ENCODE measurements at places on chromosomes 4 and X. TPM values are rescaled to one million over a fixed set of nuclear protein-coding genes. Genes with fewer than 3 reads are reported as not detected.

The DRP2 gene
- total RNA-seq, result under 0.01 TPM

The SRPX2 gene
- total RNA-seq, result 61.0 TPM

DNA sequence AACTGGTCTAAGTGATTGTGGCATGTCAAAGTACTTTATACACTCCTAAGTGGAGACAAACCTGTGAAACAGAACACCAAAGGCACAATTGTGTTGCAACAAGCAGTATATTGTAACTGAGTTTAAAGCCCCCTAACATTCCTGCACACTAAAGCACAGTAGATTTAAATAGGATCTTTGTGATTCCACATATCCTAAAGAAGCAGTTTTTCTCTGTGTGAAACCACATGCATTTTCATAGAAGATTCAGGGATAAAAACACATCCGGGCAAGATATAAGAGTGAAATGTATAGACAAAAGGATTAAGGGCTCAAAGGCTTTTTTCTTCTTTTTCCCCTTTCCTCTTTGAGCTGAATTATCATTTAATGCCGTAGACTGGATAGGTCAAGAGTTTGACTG is 82.2 kb downstream of the ANK2 start:
- no peak overlapping the region for H3K27ac ChIP-seq
- H3K27me3 ChIP-seq, result no peaks in the 10 kb centered on the region
- H3K36me3 ChIP-seq, result no peaks in the 10 kb centered on the region
- no peak overlapping the region for H3K4me3 ChIP-seq

DNA sequence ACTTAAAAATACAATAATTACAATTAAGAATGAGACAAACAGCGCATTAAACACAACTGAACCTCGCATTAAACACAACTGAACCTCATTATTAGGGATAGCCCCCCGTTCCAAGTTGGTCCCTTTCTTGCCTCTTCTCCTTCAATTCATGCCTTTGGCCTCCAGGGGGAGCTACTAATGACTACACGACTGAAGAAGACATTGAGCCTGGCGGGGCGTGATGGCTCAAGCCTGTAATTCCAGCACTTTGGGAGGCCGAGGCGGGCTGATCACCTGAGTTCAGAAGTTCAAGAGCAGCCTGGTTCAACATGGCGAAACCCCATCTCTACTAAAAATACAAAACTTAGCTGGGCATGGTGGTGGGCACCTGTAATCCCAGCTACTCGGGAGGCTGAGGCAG is 56.4 kb upstream of the NWD2 start:
- no peak overlapping the region for H3K4me3 ChIP-seq
- DNase-seq, result no peak
- no peaks in the 10 kb centered on the region for H3K36me3 ChIP-seq
- no peaks in the 10 kb centered on the region for H3K4me1 ChIP-seq

DNA sequence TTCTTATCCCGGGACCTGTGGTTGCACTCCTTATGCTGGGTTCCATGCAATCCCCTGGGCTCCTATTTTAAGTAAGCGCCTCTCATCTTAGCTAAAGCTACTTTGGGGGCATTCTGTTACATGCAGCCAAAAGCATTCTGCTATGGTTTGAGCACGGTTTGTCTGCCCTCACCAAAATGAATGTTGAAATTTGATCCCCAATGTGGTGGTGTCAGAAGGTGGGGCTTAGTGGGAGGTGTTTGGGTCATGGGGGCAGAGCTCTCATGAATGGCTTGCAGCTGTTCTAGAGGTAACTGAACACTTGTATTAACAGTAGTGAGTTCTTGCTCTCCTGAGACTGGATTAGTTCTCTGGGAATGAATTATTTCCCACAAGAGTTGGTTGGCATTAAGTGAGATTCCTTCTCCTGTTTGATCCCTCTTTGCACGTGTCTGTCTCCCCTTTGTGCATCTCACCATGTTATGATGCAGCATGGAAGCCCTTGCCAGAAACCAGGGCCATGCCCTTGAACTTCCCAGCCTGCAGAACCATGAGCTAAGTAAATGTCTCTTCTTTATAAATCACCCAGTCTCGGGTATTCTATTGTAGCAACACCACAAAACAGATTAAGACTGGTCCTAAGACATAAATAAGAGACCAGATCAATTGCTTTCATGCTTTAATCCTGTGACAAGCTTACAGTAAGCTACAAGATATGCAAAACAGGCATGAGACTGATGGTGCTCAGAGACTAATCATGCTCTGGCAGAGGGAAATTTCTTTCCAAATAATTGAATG is 141.8 kb downstream of the TSPAN5 start:
- H3K4me3 ChIP-seq, result no peak overlapping the region
- no peaks in the 10 kb centered on the region for H3K4me1 ChIP-seq
- DNase-seq, result no peak
- no peak overlapping the region for H3K27ac ChIP-seq
- no peaks in the 10 kb centered on the region for H3K27me3 ChIP-seq

- peaks cover 7% of the 10 kb centered on the region for H3K36me3 ChIP-seq
- no peak overlapping the region for H3K27ac ChIP-seq
- DNase-seq, result no peak
- no peaks in the 10 kb centered on the region for H3K27me3 ChIP-seq
Observed at GRCh38 chr4:77163641-77164040, 6.6 kb downstream of the CCNG2 start.

GRCh38 chrX:72128881-72129280 is 2.8 kb downstream of the RTL5 start:
- H3K4me3 ChIP-seq, result no peak overlapping the region
- H3K36me3 ChIP-seq, result no peaks in the 10 kb centered on the region
- no peak for DNase-seq

DNA sequence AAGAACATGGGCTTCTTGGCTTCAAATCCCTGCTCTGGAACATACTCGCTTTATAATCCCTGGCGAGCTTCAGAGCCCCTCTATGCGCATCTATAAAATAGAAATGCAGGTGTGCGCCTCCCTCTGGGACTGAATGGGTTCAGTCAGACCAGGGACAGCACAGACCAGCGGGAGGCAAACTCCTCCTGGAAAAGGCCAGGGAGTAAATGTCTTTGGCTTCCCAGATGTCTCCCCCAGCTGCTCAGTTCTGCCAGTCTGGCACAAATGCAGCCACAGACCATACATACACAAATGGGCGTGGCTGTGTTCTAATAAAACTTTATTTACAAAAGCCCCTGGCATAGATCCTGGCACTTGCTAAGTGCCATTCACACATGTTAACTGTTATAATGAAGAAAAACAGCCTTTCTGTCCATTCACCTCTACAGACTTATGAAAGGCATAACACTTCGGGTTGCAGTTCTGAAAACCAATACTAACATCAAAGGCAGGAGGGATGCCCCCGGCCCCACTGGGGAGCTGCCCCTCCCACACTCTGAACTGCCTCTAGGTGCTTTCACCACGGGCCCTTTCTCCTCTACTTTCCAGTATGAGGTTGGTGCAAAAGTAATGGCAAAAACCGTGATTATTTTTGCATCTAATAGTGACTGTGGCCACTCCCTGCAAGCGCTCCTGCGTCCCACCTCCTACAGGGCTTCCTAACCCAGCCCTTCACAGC is 4.6 kb downstream of the JAKMIP1 start:
- H3K36me3 ChIP-seq, result no peaks in the 10 kb centered on the region
- peaks cover 7% of the 10 kb centered on the region for H3K27me3 ChIP-seq
- H3K4me3 ChIP-seq, result no peak overlapping the region
- H3K27ac ChIP-seq, result no peak overlapping the region

DNA sequence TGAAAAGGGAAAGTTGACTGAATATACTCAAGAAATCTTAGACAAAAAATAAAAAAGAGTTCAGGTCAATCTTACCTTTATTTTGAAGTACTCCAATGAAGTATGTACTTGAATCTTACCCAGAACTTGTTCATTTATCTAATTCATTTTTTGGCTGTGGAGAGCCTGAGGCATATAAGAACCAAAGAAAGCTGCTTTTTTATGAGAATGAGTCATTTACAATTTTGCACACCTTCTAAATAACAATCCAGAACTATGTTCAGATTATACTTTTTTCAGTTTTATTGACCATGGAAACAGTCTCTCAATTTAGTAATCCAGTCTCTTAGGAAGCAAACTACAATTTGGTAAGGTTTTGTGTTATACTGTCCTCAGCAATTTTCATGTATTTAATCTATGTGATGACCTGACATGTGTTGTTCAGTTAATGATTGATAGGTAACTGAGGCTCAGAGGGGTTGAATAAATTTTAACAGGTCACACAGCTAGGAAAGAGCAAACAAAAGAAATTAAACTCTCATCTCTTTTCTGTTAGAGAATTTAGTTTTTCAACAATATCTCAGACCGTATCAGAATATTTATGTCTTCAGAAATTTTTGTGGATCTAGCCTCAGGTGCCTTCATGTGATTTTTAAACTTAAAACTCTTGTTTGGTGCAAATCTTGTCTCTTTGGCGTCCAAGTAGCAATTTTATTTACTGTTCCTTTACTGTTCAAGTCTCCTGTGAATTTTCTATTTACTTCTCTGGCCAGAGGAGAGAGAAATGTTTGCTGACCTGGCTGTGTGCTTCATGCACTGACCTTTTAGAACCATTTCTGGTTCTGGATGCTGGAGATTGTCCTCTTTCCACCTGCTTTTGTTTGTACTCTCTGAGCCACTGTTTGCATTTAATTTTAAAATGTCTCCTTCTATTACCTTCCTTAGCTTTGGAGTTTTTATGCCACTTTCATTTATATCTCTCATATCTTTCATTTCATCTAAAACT is 1453.4 kb downstream of the STIM2 start:
- DNase-seq, result no peak
- no peak overlapping the region for H3K27ac ChIP-seq
- H3K4me1 ChIP-seq, result no peaks in the 10 kb centered on the region
- H3K27me3 ChIP-seq, result no peaks in the 10 kb centered on the region

DNA sequence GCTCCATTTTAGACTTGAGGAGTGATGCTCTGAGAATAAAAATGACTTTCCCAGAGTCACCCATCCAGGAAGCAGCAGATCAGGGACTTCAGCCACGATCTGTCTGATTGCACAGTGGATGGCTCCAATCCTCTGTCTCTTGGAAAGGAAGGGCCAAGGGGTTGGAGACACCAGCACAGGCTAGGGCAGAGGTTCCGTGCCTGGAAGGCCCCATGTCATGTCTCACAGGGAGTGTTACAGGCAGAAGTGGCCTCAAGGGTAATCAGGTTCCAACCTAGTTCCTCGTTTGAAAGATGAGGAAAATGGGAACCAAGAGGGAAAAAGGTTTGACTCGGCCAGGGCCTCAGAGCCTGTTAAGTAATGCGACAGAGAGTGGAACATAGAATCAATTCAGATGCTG is 160.0 kb downstream of the EFNB1 start:
- no peaks in the 10 kb centered on the region for H3K36me3 ChIP-seq
- H3K27ac ChIP-seq, result no peak overlapping the region

DNA sequence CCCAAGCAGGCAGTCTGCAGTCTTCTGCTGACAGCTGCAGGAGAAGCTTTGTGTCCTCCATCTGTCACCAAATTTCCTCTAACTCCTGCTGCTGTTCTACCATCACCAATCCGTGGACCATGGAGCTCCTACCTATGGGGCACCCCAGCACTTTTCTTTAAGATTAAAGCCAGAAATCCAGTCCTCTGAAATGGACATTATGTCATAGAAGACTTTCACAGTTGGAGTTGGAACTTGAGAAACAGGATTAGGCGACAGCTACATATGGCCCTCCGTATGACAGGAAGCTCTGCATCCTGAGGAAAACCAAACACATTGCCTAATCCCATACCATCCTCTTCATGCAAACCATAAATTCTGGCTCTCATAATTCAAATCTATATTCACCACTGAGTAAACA is 470.6 kb upstream of the GALNTL6 start:
- no peaks in the 10 kb centered on the region for H3K27me3 ChIP-seq
- no peaks in the 10 kb centered on the region for H3K4me1 ChIP-seq
- no peaks in the 10 kb centered on the region for H3K36me3 ChIP-seq
- no peak overlapping the region for H3K4me3 ChIP-seq

DNA sequence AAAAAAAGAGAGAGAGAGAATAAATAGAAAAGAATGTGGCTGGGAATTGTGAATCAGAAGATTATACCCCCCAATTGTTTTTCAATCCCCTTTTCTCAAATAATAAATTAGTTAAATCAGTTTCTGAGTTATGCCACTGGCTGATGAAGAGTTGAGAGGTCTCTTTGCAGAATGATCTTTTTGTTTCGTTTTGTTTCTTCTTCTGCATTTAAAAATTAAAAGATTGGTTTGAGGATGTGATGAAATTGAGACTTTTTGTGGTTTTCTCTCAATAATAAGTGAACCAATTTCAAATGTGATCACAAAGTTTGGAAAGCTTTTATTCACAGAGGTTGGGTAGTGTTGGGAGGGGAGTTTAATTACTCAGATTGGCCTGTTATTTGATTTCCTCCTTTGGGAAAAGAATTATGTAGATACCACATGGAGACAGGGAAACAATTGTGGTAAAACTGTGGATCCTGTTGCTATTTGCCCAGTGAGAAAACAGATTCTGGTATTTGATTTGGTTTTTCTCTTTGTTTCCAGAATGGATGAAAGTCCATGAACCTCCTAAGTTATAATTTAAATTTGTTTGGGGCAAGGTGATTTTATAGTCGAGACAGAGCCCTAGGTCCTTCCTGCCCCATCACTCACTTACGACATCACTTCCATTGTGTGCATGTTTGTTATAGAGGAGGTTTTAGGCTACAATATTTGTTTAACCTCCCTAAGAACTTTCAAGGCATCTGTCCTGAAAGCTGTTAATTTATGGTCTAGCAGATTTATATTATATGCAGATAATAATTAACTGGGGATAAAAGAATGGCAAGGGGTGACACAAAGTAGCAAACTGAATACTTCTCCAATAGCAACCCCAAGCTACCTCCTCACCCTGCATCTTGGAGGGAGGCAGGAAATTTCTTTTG is 92.0 kb upstream of the BMPR1B start:
- no peaks in the 10 kb centered on the region for H3K4me1 ChIP-seq
- no peak overlapping the region for H3K27ac ChIP-seq
- DNase-seq, result no peak
- no peaks in the 10 kb centered on the region for H3K36me3 ChIP-seq

GRCh38 chr4:137640156-137640837 is 108.0 kb upstream of the PCDH18 start:
- no peaks in the 10 kb centered on the region for H3K4me1 ChIP-seq
- H3K4me3 ChIP-seq, result no peak overlapping the region
- no peak for DNase-seq

DNA sequence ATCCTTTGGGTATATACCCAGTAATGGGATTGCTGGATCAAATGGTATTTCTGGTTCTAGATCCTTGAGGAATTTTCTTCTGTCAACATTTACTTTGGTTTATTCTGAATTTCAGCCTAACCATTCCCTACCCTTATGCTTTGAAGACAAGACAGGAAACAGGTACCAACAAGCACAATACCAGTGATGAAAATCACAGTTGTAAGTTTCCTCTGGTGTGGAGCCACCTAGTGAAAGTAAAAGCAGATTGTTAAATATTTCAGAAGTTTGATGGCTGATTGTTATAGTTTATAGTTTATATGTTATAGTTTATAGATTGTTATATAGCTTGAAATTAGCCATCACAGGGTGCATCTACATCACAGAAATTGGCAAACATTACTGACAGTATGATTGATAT is 104.5 kb upstream of the AGA start:
- no peak overlapping the region for H3K4me3 ChIP-seq
- H3K27ac ChIP-seq, result no peak overlapping the region
- H3K36me3 ChIP-seq, result no peaks in the 10 kb centered on the region

Measured in breast epithelium (tissue), 4 donors.